ENCODE measurements at places on chromosomes 16 and 17.

GRCh38 chr17:81460856-81461460 lies 51.6 kb downstream of the ACTG1 start:
- DNase-seq = no peak

GRCh38 chr17:79695797-79696609 lies 34.7 kb upstream of the ENPP7 start:
- DNase-seq = no peak

DNA sequence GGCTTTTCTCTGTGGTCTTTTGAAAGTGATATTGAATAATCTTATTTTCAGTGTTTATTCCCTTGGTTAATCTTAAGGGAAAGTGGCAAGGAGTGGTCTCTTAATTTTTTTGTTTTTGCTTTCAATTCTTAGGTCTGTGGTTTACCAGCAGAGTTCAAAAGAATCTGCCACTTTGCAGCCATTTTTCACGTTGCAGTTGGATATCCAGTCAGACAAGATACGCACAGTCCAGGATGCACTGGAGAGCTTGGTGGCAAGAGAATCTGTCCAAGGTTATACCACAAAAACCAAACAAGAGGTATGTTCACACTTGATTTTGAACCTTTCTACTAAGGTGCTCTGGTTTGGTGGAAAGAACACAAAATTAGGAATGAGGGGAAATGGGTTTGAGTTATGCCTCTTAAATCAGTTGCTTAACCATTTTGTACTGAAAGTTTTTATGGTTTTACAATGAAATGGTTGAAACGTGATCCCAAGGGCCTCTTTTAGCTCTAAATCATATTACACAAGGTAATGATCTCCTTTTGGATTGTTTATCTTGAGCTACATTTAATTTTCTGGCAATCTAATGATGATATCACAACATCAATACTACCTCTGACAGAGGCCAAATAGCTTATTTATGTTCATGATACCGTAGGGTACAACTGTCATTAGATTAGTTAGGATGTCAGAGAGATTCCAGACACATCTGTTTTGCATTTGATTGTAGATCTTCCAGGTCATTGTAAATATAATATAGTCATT lies 51.6 kb upstream of the CRISPLD2 start:
- no peak for DNase-seq

GRCh38 chr17:15263206-15263579 lies 1.9 kb downstream of the PMP22 start:
- DNase-seq = no peak

- DNase-seq = no peak
Observed at GRCh38 chr17:55587608-55588139, 76.4 kb upstream of the SMIM36 start.

DNA sequence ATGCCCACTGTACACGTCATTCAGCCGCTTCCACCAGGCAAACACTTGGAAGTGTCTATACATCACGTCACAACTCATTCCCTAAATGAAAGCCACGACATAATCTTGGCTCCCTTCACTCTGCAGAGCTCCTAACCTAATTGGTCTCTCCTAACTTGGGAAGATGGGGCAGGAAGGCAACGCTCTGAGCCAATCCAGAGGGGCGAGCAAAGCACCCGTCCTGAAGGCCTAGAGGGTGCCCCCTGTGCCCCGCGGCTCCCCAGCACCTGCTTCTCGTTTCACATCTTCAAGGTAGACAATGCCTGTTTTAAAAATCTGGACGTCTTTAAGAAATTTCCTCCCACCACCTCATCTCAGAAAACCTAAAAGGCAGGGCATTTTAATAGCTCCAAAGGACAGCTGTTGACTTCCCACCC lies 1.0 kb downstream of the CSNK2A2 start:
- no peak for DNase-seq

DNA sequence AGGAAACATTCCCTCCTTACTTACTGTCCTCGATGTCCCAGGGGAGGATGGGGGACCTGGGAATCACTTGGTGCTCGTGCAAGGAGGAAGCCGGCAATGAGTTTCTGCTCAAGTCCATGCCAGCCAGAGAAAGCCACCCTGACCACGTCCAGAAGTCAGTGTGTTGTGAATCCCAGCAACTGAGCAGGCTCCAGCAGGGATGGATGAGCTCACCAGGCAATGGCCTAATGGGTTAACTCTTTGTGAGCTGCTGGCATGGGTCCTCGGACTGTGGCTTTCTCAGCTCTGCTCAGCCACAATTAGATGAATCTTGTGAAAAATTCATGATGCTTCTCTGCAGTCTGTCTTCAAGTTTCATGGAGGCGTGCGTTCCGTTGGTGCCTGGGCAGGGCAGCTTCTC lies at the start of gene PIRT:
Gene PIRT, minus strand, starts transcription at position 167 of the 400 bp plus-strand sequence. CDS start 12,442 bp downstream, outside the sequence.
- no peak for DNase-seq

DNA sequence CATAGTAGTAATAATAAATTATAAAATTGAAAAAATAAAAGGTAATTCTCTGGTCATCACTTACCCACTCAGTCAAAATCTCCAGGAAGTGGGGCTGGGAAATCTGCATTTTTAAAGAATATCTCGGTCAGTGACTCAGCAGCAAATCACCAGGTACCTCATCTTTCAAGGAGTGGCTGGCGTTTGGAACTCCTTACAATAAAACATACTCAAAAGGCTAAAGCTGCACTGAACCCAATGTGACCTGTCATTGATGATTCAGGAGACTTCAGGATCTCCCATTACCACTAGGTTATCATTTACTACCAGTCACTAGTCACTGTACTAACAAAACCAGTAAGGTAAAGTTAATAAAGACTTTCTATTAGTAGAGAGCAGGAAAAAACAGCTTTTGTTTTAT lies 21.5 kb upstream of the RFFL start:
- no peak for DNase-seq

- no peak for DNase-seq
Observed at GRCh38 chr16:54446639-54447038, 160.1 kb upstream of the IRX3 start.
